ENCODE measurements at places on chromosomes 16 and 17.
A peak's percentile ranks its signal among the peaks of the same experiment; 100 is the strongest.

DNA sequence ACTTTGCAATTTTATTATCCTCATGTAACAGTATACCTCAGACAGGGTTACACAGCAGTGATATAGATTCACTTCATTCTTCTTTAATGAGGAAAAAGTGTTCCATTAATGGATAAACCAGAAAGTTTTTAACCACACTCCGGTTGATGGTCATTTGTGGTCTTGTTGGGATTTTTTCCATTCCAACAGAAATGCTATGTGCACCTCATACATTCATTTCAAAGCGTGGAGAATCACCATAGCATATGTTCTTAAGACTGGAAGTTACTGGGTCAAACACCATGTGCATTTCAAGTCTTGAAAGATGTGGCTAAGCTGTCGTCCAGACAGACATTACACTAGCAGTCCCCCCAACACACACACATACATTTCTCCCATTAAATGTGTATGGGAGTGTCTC is 245.8 kb upstream of the CDH5 start:
- DNase-seq = no peak

DNA sequence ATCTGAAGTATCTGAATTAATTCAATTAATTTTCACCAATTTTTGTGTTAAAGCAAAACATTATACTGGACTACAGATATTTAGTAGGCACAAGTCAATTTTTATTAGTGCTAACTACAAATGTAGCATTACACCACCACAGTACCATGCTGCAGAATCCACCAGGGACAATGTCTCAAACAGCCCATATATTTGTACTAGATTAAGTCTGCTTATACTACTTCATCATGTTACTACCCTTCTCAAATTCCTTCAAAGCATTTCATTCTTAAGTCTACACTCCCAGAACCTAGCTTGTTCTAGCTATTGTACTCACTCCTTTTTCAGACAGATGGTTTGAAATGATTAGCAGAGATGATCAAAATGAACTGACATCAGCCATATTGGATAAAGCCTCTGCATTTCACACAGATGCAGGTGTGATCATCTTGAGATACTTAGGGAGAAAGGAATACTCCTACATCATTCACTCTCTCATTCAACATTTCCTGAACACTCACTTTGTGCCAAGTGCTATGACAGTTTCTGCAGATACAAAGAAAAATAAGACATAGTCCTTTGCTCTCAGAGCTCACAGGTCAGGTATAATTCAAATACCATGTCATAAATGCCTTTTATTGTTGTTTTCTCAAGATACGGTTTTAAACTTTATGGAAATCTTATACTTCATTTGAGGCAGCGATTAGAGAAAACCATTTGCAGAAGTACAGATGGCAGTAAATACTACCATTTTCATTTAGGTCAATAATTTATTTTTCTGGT is 47.7 kb downstream of the SMURF2 start:
- DNase-seq = no peak

GRCh38 chr16:86590501-86591144 is 12.3 kb downstream of the FOXL1 start:
- no peak for DNase-seq

GRCh38 chr16:69190046-69190588 is 3.2 kb downstream of the SNTB2 start:
- DNase-seq = no peak

DNA sequence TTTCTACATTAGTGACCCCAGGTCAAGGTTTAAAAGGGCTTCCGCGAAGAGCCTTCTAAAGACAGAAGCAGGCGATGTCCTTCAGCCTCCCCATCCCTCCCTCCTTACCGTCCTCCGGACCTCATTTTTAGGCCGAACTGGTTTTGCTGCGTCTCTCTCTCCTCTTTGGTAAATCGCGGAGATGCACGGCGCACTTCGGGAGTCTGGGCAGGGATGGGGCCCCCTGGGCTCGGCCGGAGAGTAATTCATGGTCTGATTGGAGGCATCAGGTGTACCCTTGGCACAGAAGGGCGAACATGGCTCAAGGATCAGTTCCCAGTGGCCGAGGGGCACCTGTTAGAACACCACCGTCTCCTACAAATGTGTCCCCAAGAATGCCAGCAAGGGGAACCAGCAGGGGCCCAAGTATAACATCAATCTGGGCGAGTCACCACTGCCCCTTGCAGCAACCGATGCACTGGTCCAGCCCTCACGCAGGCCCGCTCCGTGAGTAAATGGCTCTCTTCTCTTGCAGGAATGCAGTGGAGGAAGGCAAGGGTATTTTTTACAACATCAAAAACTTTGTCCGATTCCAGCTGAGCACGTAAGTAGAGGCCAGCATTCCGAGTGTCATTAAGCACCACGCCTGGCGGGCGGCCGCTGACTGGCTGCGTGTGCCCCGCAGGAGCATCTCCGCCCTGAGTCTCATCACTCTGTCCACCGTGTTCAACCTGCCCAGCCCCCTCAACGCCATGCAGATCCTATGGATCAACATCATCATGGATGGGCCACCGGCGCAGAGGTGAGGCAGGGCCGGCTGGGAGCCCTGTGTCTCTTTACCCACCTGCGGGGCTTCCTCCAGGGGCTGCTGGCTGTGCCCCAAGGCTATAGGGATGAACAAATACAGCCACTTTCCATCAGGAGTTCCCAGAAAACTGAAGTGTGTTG is 45.6 kb downstream of the MEAK7 start:
- DNase-seq = no peak

GRCh38 chr17:55172612-55173011 is 92.1 kb upstream of the HLF start:
- no peak for DNase-seq

GRCh38 chr17:8887301-8887700 is 19.8 kb upstream of the PIK3R6 start:
- DNase-seq = no peak

DNA sequence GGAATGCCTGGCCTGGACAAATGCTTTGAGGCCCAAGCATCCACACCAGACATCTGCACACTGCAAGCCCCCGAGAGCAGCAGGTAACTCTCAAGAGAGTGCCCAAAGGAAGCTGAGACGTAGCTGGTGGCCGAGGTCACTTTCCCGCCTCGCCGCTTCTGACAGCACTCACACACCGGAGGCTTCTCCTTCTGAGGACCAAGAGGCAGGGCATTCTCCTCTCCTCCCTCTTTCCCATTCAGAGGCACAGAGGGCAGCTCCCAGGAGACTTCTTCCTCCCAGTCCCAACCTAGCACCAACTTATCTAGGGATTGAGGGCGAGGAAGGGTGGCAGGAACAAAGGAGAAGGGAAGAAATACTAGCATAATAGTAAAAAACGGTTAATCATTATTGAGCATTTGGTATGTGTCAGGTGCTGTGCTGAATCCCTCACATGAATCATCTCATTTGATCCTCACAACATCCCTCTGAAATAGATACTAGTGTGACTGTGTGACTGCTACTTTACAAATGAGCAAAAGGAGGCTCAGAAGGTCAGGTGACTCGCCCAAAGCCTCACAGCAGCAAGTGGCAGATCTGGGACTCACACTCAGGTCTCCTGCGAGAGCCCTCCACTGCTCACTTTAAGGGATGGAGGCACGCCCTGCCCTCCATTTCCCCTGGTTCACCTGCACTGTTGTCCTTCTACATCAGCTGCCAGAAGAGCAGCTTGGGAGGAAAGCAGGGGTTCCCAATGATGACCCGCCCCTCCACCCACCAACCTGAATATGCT is 41.8 kb downstream of the MYO18A start:
- no peak for DNase-seq

GRCh38 chr17:59914274-59914854 is 21.4 kb downstream of the RPS6KB1 start:
- DNase-seq = no peak

DNA sequence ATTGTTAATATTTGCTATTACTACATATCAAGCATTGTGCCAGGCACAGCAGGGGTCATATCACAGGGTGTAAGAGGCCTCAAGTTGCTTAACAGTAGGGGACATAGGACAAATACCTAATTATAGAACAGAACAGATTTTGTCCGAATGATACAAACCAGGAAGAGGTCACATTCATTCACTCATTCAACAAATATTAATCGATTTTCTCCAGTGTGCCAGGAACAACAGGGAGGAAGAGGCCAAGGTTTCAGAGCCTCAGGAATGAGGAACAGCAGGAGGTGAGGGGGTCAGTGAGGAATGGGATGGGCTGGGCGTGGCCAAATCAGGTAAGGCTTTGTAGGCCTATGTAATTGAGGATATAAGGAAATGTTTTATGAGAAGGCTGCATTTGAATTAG is 11.2 kb upstream of the CHST4 start:
- no peak for DNase-seq

- no peak for DNase-seq
These were observed 115.4 kb downstream of the METRNL start for GRCh38 chr17:83194761-83195329.

GRCh38 chr17:39804839-39805238 is 59.3 kb downstream of the IKZF3 start:
- DNase-seq = no peak

- no peak for DNase-seq
These were observed 579 bp upstream of the CYBA start for GRCh38 chr16:88651276-88651988.

DNA sequence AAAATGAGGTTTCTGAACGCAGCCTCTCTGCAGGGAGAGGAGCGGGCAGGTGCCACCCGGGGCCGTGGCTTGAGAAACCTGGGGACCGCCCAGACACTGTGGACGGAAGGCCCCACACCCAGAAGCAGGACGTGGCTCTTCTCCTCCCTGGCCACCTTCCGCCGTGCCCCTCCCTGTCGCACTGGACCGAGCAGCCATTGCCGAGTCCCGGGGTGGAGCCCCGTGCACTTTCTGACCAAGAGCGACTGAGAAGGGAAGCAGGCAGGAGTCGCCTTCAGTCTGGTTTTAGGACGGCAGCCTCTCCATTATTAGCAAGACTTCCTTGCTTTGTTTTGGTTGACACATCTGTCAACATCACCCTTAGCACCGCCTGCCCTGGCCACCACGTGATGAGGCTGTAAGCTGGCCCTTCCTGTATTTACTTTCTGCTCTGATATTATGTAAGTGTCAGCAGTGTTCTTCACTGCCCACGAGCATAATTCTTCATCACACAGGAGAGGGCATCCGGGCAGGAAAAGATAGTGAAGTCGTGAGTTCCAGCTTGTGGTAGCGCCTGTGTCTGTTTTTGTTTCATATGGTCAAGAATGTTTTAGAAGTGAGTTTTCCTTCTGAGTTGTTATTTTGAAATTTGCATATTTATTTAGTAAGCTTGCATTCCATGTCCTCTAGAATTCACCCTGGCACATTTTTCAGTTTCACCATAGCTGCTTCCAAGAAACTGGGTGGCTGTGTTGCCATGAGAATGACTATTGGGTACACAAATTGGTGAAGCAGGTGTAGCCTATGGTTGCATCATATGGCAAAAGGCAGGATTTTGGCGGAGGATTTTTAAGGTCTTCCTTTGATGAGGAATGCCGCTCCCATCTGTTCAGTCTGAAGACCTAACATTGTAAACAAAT is 1.0 kb downstream of the HERPUD1 start:
- no peak for DNase-seq

DNA sequence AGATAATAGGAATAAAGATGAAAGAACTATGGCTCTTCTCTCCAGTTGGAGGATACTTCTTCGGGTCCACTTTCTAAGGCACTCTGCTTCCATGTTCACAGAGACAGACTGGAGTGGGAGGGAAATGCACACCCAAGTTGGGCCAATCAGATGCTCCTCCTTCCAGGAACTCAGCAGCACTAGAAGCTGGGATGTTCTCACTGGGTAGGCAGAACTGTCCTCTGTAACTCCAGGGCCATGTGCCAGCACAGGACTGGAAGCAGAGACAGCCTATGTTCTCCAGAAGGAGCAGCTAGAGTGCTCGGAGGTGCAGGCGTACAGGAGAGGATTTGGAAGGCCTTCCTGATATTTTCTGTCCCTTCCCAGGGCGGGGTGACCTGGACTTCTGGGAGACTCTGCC is 49.9 kb upstream of the SREBF1 start:
- no peak for DNase-seq

DNA sequence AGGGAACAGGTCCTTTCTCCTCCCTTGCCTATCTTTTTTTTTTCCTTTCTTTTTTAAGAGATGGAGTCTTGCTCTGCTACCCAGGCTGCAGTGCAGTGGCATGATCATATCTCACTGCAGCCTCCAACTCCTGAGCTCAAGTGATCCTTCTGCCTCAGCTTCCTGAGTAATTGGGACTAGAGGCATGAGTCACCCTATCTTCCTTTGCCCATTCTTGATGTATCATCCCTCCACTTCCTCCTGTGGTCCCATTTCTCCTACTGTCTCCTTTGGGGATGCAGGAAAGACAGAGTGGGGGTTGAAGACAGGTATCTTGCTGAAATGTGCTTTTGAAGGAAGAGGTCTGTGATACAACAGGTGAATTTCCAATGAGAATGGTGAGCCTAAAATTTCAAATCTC is 5.5 kb downstream of the MYO19 start:
- no peak for DNase-seq

- DNase-seq = peak; percentile 77
These were observed 12.3 kb downstream of the SMIM5 start for GRCh38 chr17:75645501-75645888.

DNA sequence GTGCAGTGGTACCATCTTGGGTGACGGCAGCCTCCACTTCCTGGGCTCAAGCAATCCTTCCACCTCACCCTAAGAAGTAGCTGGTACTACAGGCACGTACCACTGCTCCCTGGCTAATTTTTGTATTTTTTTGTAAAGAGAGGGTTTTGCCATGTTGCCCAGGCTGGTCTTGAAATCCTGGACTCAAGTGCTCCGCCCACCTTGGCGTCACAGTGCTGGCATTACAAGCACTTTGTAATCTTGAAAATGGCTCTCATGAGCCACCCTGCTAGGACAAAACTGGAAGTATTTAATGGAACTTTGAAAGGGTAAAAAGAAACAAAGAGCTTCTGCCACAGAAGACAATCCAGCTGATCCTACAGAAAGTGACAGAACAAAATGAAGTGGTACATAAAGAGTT is 9.2 kb downstream of the SUMO2 start:
- DNase-seq = no peak

DNA sequence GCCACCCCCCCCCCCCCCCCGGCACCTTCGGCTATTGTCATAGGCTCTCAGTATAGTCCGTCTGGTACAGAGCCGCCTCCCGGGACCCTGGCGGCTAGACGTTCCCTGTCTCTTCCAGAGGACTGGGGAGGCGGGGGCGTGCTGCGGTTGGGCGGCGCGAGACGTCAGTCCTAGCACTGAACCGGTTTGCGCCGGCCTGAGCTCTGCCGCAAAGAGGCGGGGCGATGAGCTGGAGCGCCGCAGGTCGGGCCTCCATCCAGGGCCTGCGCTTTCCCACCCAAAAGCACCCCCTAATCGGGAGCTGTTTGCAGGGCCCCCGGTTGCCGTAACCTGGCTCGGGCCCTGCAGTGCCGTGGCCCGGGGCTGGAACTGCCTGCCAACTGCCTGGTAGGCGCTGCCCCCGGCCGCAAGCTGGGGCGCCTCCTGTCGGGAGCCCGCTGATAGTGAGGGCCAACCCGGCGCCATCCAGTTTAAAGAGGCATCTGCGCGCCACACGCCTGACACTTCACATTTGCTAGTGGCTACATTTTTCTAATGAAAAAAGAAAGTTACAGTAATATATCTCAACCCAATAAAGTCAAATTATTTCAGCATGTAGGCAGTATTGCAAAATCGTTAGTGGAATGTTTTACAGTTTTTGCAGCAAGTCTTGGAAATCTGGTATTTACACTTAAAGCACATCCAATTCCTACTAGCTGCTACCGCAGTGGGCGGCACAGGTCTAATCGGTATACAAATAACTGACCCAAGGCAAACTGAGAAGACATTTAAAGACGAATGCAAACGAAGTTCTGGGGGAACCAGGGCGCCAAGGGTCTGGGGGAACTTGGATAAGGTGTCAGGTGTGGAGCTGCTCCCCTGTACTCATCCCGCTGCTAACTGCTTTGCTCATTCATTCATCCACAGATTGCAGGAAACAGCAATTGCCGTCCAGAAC is 753 bp upstream of the USP22 start:
- peak; percentile 76 for DNase-seq

Measured in DMS79 (cell line).